Activated T-helper 1 cell treated with anti-CD3 and anti-CD28 coated beads, Interleukin-12 subunit alpha, Interleukin-12 subunit beta, Interleukin-2, Interleukin-4 antibody, amounts not matched to agents 30 ng/mL and 10 ng/mL and 1 ng/mL, durations not matched to agents 14 hours and 24 hours and 36 hours (primary cell): ENCODE measurements at places on chromosomes 7 and 10. TPM values are rescaled to one million over a fixed set of nuclear protein-coding genes. Genes with fewer than 3 reads are reported as not detected.

Gene NEUROD6
- not detected in 2 replicates for total RNA-seq

Gene ATG9B
- total RNA-seq, result 4.7 and 6.3 TPM in 2 replicates

Gene MYH16
- total RNA-seq, result not detected in 2 replicates

Gene ADCY1
- 2.5 and 2.9 TPM in 2 replicates for total RNA-seq
